Stimulated activated CD8-positive, alpha-beta memory T cell treated with anti-CD3 and anti-CD28 coated beads, Interleukin-7, amount 100 ng/mL, for 1 hour (primary cell): ENCODE measurements at places on chromosomes 6 and 20.

DNA sequence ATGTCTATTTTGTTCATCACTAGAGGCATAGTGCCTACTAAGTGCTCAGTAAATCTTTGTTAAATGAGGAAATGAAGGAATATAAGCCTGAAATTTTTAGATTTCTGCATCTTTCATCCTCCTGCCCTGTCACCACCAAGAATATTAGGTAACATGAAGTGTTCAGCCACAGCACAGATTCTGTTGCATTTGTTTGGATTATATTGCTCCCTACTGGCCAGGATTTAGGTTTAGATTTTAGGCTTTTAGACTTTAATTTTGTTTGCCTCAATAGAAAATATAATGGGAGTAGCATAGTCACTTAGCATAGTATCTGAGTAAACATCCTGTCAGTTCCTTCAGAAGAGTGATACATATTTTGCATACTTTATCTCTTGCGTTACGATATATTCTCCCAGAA is 14.2 kb downstream of the FARS2 start:
- no peak for DNase-seq

DNA sequence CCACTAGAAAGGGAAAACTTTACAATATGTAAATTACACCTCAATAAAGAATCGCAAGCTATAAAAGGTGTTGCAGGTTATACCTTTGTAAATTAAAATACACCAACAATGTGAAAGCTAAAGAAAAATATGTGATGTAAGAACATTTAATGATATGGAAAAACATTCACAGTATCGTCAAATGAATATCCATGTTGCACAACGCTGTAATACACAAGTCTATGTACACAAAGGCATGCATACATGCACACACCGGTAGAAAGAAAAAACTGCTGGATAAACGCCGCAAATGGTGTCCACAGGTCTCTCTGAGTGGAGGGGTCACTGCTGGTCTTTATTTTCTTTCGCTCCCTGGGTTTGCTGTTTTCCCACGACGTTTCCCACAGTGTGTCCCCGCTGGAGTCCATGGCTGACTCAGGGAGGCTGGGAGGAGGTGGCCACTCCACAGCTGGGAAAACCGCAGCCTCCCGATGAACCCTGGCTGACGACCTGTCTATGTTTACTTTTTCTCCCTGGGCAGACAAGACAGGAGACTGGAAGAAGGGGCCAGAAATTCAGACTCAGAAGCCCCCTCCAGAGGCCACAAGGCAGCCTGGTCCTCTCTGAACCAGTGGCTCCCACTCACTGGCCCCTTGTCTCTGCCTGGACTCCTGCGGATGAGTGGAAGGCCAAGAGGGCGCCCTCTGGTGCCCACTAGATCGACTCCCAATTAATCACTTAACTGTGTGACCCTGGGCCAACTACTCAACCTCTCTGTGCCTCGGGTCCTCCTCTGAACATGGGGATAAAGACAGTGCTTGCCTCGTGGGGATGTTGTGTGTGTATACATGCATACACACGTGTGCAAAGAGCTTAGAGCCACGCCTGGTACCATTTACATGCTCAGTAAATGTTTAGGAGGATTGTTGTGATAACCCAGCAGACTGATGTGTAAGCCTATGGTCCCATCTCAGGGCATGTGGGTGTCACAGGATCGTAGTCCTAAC is 12.8 kb upstream of the BPI start:
- no peak for DNase-seq

DNA sequence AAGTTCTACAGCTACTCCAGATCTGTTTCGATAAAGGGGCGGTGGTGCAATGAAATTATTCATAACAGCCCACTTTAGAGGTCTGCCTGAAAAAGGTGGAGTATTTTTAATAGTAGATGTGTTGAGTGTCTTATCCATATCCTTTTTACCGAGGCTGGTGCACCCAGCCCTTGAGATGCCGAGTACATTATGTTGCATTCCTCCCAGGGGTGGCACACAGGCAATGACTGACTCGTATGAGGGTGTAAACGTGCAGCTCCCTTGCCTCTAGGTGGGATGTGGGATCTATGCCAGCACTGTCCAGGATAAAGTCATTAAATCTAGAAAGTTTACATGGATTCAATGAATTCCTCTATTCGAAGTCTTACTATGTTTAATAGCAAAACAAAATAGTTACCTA is 355.6 kb downstream of the PLCB1 start:
- DNase-seq: no peak

DNA sequence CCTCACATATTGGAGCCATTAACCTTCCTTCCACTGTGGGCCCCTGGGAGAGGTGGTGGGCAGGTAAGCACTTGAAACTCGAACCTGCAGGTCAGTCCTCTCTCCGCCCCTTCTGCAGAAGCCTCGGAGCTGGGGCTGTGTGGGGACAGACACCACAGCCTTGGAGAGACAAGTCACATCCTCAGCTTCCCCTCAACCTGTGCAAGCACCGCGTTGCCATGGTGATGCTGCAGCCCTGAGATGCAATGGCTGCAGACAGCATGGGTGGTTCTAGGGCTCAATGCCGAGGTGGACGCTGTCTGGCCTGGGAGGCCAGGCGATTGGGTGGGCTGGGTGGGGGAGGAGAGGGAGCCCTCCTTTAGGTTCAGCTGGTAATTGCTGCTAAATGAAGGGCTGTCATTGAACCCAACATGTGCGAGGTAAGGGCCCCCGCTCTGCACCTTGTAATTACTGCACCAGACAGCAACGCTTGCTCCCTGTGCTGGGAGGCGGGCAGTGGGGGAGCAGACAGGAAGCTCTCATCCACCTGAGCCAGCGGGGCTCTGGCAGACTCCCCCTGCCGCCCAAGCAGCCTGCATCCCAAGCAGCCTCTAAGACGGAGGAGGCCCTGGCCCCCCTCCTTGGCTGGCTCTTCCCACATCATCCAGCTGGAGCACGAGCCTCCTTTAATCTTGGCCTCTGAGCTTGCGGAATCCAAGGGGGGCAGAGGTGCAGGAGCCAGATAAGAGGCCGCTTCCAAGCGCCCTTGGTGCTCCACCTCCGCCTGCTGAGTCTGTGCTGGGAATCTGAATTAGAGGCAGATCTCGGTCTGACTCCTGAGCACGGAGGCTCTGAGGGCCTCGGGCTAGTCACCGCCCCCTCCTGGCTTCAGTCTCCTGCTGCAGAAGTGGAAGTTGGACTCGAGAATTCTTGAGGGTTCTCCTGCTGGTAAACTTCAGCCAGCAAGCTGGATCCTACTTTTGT is 39.8 kb upstream of the CDH22 start:
- no peak for DNase-seq

- no peak for DNase-seq
Measured at GRCh38 chr20:22667198-22667597, 82.8 kb upstream of the FOXA2 start.

GRCh38 chr20:17066902-17067301 is 159.9 kb upstream of the PCSK2 start:
- no peak for DNase-seq

DNA sequence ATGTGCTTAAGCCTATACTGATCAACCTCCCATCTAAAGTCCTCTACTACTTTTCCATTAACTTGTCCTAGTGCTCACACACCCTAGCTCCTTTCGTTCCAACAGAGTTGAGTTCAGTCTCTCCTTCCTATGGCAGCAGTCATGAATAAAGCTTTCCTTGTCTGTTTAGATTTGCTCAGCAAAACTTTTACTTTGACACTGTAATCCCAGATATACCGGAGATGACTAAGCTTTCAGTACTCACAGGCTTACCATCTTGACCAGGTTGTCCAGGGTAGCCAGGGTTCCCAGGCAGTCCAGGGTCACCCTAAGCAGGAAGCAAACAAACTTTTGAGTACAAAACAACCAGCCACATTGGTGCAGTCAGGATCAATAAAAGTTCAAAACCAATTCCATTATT is 90.7 kb downstream of the COL21A1 start:
- no peak for DNase-seq

- DNase-seq: no peak
Measured at GRCh38 chr6:82138075-82138791, 109.3 kb downstream of the IBTK start.

GRCh38 chr20:62985444-62985778 is 21.4 kb downstream of the BHLHE23 start:
- no peak for DNase-seq

DNA sequence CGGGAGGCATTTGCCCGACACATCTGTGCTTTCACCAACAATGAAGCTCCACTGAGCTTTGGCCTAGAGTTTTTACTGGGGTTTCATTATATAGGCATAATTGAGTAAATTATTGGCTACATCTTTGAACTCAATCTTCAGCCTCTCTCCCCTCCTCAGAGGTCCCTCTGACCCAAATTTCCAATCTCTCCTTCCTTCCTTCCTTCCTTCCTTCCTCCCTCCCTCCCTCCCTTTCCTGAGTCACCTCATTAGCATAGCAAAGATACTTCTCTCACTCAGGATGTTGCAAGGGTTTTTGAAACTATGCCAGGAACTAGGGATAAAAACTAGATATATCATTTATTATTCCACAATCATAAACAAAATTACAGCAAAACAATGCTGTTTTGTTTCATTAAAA is 238.2 kb upstream of the PRND start:
- DNase-seq: no peak

DNA sequence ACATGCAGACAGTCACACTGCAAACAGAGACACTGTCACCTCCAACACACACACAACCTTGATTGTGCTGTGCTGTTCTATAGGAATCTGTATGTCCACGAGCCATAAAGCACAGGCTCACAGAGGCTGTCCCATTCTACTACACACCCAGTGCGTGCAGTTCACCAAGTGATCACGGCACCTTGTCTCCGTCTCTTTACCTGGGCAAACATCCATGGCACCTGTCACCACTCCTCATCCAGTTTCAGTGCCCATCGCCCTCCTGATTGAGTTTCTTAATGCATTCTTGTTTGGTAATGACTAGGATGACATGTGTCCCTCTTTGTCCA is 65.8 kb upstream of the STMND1 start:
- DNase-seq: no peak

GRCh38 chr6:37305841-37306425 is 47.9 kb upstream of the RNF8 start:
- no peak for DNase-seq

DNA sequence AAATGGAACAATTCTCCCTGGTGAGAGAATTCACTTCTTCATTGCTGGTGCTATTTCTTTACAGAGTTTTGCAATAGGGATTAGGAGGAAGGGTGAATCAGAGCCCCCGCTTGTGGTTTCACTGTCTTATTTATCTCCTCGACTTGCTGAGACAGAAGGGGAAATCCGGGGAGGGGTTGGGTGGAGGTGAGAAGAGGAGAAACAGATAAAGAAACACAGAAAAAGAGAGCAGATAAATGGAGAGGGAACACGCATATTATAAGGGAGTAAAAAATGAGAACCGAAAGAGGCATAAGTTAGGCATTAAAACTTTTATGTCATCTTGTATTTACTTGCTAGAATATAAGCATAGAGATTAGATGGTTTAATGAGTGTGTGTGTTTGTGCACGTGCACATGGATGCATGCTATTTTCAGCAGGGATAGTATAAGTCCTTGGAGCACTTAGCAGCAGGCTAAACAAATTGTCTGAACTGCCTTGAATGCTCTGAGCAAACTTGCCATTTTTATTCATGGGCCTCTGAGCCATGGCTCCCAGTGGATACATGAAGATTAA is 105.0 kb downstream of the OLIG3 start:
- DNase-seq: peak; percentile 49

DNA sequence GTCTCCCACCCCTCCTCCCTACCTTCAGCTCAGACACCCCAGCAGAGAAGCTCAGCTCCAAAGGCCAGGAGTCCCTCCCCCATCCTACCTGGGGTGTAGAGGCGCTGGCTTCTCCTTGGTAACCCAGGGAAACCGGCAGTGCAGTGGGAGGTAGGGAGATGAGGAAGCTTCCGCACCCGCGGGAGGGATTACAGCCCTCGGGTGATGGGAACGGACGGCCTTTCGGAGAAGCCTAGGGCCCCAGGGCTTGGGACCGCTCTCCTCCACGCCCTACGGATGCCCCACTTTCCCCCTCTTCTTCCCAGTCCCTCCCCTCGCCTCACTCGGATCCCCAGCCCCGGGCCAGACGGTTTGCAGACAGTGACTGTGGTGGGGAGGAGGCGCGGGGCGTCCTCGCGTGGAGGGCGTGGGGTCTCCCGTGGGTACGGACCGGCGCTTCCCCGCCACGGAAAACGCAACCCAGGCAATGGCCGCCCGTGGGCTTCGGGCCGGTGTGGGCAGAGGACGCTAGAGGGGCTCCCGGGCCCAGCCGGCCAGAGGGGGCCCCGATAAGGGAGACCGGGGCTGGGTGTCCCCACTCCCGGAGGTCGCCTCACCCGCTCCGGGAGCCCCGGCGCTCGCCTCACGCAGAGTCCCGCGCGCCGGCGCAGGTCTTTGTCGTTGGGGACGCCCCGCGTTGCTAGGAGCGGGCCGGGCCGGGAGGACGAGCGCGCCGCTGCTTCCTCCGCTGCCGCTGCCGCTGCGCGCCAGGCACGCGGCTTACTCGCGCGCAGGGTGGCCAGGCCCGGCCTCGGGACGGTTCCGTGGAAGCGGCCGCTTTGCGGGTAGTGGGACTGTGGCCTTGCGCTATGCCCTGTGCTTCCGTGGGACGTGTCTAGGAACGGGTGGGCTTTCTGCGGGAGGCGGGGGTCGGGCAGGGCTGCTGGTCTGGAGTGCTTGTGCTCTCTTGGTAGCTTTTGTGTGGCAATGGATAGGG is 15.8 kb downstream of the AARS2 start:
- peak; percentile 19 for DNase-seq

GRCh38 chr6:52346503-52346902 is 15.4 kb upstream of the PAQR8 start:
- DNase-seq: no peak

GRCh38 chr20:9480066-9480465 is 34.3 kb upstream of the LAMP5 start:
- no peak for DNase-seq

GRCh38 chr6:166636191-166636933 is 9.3 kb upstream of the RPS6KA2 start:
- no peak for DNase-seq

DNA sequence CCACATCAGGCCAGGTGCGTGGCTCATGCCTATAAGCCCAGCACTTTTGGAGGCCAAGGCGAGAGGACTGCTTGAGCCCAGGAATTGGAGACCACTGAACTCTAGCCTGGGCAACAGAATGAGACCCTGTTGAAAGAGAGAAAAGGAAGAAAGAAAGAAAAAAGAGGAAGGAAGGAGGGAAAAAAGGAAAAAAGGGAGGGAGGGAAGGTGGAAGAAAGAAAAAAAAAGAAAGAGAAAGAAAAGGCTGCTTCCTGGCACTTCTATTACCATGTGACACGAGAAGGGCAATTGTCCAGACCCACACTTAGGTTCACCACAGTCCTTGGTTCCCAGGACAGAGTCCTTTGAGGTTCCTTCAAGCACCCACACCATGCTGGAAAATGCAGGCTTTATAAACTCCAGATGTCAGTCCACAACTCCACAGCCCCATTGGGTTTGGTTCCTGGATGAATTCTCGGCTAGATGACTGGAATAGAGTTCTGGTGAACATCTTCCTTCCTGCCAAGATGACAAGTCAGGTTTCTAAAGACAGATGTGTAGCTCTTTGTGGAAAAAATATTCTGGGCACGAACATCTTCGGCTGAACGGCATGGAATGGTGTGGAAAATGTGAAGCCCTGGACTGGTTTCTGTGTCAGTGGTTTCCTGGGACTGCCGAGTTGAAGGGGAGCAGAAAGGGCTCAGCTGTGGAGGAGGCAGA is 32.5 kb downstream of the NT5E start:
- no peak for DNase-seq

GRCh38 chr6:79543411-79543810 is 6.2 kb upstream of the LCA5 start:
- no peak for DNase-seq

- DNase-seq: no peak
Measured at GRCh38 chr6:82567621-82568020, 204.0 kb downstream of the TPBG start.

- DNase-seq: no peak
Measured at GRCh38 chr6:130583268-130583667, 217.5 kb downstream of the TMEM200A start.

GRCh38 chr20:48995589-48995988 is 50.5 kb upstream of the CSE1L start:
- no peak for DNase-seq
